Activated T-cell treated with anti-CD3 and anti-CD28 coated beads, Interleukin-2, amount 50 U/mL, for 24 hours (primary cell): ENCODE measurements at places on chromosomes 12 and 14.
A peak's percentile ranks its signal among the peaks of the same experiment; 100 is the strongest.

- no peak for DNase-seq
These were observed 26.1 kb upstream of the CIPC start for GRCh38 chr14:77071938-77072388.

DNA sequence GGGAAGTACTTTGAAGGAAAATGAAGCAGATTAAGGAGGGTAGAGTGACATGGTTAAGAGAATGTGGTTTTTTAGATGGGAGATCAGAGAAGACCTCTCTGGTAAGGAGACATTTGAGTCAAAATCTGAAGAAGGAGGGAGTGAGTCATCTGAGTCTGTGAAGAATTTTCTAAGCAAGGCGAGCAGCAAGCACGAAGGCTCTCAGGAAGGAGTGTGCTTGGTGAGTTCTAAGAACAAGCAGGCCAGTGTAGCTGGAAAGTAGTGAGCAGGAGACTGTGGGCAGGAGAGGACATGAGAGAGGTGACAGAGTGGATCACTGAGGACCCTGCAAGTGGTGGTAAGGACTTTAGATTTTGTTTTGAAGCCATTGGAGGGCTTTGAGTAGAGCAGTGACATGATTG lies 76.3 kb upstream of the FUT8 start:
- peak; percentile 68 for DNase-seq

DNA sequence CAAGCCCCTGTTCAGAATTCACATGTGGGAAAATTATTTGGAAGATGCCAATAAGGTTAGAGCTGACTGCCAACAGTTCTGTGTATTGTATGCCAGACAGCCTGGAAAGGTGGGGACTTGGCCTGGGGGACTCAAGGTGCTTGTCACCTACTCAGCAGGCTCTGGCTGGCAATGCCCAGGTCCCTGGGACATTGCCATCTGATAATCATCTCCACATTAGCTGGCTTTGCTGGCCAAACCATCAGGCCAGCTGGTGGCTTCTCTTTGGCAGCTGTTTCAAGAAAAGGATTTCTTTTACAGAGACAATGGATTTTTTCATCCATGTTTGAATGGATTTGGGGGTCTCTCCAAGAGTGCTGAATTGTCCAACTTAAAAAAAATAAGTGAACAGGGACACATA lies 165.2 kb downstream of the BRMS1L start:
- DNase-seq: no peak

GRCh38 chr12:31584782-31585181 lies 6.2 kb downstream of the DENND5B start:
- DNase-seq: no peak

DNA sequence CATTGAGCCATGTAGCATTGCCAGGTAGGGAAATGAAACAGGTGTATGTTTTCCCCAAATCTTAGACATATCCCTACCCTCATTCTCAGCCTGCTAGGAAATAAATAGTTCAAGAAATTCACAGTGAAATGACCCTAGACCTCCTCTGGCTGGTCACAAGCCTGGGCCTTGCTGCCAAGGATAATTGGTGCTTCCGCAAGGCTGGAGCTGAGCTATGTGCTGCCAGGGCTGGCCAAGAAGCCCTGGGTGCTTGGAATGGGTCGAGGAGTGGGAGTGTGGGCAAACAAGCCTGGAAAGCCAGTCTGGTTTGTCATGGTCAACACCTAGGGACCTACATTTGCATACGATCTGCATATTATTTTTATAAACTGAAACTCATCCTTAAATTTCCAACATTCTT lies 31.3 kb upstream of the SLC10A1 start:
- no peak for DNase-seq

DNA sequence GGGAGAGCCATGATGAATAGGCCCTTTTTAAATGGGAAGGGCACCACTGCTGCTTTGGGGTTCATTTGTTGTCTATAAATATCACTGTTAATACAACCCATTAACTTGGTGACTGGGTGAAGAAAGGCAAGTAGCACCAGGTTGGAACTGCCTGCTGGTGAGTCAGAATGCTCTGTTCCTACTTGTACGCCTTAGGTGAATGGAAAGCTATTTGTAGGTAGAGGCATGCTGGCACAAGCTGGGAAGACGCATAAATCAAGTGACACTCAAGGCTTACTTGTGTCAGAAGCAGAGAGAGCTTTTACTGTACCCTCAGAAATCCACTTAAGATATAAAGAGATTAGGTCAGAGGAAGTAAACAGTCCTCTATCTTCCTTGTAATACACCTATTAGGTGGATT lies 142.5 kb downstream of the TMX1 start:
- no peak for DNase-seq

DNA sequence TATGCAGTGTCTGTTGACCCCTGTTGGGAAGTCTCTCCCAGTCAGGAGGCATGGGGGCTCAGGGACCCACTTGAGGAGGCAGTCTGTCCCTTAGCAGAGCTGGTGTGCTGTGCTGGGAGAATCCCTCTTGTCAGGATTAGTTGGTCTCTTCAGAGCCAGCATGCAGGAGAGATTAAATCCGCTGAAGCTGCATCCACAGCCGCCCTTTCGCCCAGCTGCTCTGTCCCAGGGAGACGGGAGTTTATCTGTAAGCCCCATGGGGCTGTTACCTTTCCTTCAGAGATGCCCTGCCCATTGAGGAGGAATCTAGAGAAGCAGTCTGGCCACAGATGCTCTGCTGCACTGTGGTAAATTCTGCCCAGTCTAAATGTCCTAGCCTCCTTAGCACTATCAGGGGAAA lies 13.1 kb upstream of the KLRC1 start:
- DNase-seq: no peak

DNA sequence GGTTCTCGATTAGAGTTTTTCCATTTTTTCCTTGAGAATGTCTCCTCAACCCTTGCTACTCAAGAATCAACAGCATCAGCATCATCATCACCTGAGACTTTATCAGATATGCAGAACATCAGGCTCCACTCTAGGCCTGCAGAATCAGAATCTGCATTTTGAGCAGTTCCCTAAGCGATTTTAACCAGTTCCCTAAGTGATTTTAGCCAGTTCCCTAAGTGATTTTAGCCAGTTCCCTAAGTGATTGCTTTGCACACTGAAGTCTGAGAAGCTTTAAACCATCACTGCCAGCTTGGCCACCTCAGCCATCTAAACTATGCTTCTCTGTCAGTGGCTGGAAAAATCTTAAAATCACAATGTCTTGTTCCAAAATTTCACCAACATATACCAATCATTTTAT lies 29.4 kb upstream of the SLC38A1 start:
- DNase-seq: no peak

GRCh38 chr12:22858849-22859570 lies 234.0 kb downstream of the ETNK1 start:
- DNase-seq: no peak

DNA sequence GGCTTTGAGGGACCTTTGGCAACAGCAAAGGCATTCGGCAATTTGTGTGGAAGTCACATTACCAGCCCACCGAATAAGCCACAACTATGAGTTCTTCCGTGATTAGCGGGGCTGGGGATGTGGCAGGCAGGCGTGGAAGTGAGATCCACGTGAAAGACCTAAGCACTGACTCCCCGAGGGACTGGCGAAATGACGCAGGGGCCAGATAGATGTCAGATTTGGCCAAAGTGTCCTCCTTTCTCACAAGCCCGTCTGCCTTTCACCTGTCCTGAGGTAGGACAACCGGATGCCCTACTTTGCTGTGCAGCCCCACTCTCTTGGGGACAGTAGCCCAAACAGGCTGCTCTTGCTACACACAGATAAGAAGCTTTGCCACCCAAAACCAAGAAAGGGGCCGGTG lies 54.5 kb downstream of the DPF3 start:
- DNase-seq: no peak

- no peak for DNase-seq
These were observed 17.6 kb downstream of the CALCOCO1 start for GRCh38 chr12:53709671-53710070.
